BJ (cell line): ENCODE measurements at places on chromosomes 2 and 18. TPM values are rescaled to one million over a fixed set of nuclear protein-coding genes. Genes with fewer than 3 reads are reported as not detected.

- DNase-seq: peak; percentile 11
Measured at GRCh38 chr2:85468704-85469349, 50.3 kb downstream of the SH2D6 start.

The NAB1 gene
- 14.1 and 19.5 TPM in 2 replicates for polyA plus RNA-seq

GRCh38 chr2:196080526-196080925, 11.9 kb upstream of the DNAH7 start:
- DNase-seq: no peak

DNA sequence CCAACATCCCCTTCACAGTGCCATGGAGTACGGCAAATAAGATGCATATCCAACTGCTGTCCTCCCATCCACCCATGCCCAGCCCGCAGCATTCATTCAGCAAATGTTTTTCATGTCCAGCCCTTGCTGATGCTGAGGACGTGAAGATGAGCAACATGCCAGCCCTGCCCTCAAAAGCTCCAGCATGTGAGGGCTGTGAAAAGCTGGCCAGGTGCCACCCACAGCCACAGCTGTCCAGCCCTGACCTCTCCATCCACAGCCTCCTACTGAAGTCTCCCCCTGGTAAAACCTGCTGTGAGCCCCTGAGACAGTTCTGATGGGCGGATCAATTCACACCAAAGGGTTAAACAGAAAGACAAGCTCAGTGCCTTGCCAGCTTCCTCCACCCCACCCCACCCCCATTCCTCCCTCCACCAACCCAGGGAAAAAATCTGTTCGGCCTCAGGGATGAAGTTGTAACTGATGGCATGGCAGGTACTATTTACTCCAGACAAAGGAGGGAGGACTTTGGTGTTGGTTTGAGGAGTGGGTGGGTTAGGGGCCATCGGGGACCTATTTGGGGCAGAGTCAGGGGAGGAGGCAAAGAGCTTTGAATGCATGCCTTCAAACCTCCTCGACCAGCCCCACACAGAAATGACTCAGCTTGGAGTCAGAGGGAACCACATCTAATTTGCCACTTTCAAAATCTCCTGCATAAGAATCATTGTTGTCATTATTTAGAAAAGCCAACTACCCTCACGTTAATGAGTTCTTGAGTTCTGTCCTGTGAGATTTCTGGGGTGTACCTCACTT, 4.3 kb downstream of the ZBTB7C start:
- no peak for DNase-seq

- DNase-seq: no peak
Measured at GRCh38 chr2:188765522-188766470, 208.4 kb upstream of the COL3A1 start.

The ORC4 gene
- polyA plus RNA-seq: 12.7 and 34.8 TPM in 2 replicates

The CGREF1 gene
- polyA plus RNA-seq: 4.8 and 6.9 TPM in 2 replicates

The KATNAL2 gene
- polyA plus RNA-seq: 1.3 and 1.8 TPM in 2 replicates

GRCh38 chr2:94956797-94957391, 68.6 kb upstream of the MAL start:
- DNase-seq: no peak

The OTX1 gene
- not detected in 2 replicates for polyA plus RNA-seq

The HOXD13 gene
- polyA plus RNA-seq: 0.43 and 0.71 TPM in 2 replicates

The NCKAP5 gene
- 2.1 and 2.5 TPM in 2 replicates for polyA plus RNA-seq

DNA sequence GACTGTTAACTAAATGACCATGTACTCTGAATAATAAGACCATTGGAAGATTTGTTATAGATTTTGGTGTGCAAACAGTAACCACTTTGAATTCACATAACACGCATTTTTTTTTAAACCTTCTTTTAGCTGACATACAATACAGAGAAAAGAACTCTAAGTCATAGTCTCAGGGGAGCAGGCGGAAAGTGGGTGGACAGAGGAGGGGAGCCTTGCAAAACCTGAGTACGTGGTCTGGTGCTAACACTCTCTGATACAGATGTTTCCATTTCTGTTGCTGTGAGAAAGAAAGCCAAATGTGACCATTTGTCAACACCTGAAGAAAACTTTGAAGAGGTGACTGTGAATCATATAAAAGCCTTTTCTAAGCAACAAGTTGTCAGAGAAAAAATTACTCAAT, 151.8 kb upstream of the GCFC2 start:
- DNase-seq: no peak

The CPS1 gene
- 10.9 and 21.9 TPM in 2 replicates for polyA plus RNA-seq

DNA sequence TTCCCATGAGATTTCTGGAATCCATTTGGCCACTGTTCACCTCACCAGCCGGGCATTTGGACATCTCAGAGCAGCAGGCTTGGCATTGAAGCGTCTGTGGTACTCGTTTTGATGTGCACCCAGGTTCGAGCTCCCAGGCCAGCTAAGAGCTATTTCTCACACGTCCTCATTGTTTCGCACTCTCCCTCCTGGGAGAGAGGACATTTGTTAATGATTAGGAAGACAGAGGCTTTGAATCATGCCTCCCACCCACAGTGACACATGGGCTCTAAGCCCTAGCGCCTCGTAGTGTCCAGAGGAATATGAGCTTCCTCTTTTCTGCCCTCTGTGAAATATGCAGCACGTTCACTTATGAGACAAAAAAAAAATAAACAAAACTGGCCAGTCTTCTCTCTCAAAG, 361.8 kb downstream of the RND3 start:
- peak; percentile 53 for DNase-seq

The SNED1 gene
- polyA plus RNA-seq: 1.8 and 3.9 TPM in 2 replicates

GRCh38 chr2:112026509-112026908, 28.6 kb upstream of the TMEM87B start:
- DNase-seq: no peak

The IL37 gene
- not detected in 2 replicates for polyA plus RNA-seq

GRCh38 chr2:150143087-150143536, 344.4 kb downstream of the RND3 start:
- no peak for DNase-seq

DNA sequence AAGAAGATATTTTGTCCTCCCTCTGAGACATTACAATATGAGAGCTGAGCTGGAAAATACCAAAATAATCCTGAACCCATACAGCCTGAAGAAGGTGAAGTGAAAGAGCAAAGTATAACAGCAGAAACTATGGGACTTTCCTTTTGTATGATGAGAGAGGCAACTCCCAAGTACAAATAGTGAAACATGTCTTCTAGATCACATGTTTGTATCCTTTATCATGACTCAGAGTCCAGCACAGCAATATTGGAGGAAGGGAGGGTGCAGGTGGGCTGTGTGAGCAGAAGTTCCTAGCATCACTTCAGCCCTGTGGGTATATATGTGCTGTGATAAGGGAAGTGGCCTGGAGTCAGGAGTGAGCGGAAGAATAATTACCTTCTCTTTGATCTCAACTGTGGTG, 265.6 kb upstream of the NRXN1 start:
- DNase-seq: no peak

DNA sequence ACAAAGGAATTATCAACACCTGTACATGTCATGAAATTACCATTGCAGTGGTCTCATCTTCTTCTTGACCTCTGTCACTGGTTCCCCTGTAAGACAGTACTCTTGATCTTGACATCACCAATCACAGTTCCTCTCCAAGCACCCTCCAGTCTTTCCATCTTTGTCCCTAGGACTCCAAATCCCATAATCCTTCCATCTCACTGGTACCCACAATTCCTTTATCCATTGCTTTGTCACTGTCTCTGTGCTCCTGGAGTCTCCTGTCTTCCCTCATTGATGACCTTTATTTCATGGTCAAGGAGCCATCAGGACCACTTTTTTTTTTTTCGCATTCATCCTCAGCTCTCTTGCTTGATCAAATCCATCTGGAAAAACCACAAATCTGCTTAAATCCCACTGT, 56.7 kb downstream of the COL4A3 start:
- DNase-seq: no peak

- DNase-seq: no peak
Measured at GRCh38 chr2:74008761-74009395, 24.2 kb downstream of the TET3 start.
